ENCODE measurements at places on chromosomes 4 and X.

DNA sequence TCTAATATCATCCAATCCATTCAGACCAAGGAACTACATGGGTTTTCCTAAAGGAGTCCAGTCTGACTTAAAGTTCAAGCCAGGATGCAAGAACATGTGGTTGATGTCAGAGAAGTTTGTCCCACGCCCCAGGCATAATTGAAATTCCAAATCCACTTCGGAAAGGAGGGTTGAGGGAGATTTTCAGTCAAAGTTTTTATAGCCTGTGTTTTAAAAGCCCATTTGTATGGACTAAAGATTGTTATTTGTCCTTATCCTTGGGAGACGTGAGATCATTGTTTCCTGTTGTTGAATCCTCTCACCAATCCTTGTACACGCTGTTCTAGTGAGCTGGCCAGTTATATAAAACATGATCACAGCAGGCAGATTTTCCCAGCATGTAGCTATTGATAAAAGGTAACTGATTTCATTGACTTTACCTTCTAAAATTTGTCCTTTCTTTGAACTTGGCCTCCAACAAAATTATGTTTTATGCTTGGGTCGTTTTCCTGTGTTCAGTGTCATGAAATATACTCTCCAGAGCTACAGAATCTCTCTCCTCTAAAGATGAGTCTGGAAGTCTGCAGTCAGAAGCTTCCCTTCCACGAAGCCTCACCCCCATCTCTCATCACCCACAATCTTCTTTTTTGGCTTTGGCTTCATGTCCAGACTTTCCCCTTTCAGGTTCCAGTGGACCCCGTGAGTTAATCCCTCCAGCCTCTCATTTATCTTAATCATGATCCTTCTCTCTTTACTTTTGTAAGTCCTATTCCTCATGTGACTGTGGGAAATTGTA, 92.9 kb downstream of the ATP10D start:
- no peak for DNase-seq

DNA sequence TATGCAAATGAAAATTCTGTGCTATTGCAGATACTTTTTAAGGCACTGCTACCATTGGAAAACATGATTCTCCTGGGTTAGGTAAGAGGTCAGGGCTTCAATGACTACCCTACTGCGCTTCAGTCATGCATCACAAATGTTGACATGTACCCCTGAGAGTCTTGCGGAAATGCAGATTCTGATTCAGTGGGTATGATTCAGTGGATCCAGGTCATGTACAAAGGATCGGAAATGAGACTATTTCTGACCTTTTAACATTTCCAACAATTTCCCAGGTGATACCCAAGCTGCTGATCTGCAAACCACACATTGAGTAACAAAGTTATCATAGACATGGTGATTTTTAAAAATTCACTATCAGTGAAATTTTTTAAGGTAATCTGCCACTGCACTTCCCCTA, 62.6 kb downstream of the DDX53 start:
- no peak for DNase-seq

DNA sequence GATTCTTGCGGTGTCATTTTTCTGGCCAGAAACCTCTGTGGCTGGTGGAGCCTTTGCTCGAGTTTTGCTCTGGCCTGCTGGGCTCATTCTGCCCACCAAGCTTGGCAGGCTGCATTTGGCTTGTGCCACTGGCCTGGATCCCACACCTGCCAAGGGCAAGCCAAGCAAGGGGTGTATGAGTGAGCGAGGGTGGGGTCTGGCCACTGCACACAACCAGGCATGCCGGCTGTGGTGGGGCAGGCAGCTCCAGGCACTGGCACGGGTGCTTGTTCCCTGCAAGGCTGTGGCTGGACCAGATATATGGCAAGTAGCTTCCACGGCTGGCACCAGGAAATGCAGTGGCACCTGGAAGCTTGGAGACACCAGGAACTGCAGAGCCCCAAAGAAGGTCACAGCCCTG, 68.6 kb upstream of the PPP3CA start:
- no peak for DNase-seq

DNA sequence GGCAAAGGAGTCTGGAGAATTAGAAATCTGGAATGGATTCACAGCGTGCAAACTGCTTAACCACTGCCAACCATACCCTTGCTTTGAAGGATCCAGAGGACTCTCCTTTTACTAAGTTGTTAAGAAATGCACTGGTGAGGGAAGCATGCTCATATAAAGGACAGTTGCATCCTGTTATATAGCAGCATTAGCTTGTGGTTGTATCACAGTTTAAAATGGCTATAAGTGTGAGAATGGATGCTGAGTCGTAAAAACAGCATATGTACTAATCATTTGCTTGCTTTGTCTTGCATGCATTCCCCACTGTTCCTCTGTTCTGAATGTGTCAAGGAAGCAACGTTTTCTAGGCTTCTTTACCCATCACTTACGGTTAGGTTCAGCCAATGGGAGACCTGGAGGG, 101.1 kb downstream of the CXCL13 start:
- DNase-seq: no peak

DNA sequence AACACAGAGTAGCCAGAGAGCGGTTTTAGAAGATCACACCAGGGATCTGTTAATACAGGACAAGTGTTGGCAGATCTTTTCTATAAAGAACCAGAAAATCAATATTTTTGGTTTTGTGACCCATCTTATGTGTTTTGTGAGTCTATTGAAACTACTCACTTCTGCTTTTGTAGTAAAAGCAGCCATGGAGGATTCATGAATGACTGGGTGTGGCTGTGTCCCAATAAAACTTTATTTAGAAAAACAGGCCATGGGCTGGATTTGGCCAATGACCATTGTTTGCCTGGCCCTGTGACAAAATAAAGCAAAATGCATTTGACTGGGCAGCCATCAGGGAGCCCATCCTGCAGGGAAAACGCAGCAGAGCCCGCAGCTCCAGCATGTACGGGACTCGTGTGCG, 99.9 kb upstream of the ADRA2C start:
- DNase-seq: no peak

DNA sequence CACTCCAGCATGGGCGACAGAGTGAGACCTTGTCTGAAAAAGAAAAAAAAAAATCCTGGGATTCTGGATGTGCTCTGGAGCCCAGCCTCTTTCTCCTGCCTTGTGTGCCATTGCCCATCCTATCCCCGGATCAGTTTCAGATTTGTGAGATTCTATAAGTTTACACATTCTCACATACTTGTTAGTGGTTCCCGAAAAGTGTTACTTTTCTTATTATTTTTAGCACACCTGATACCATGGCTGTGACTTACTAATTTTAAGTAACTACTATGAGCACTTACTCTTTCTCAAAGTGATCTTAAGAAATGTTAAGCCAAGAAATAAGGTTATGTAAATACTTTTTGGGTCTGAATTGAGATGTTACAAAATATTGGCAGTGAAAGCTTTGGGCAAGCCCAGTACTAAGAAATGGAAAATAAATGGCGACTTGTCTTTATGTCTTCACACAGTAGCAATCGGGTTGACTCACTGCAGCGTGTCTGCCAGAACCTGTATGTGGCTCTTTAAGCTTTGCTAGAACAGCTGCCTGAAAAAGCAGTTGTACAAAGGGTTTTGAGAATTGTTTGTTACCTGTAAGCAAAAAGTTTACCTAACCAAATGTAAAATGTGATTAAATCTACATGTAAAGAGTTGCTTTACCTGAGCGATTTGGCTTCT, 118.7 kb downstream of the KLHL8 start:
- DNase-seq: no peak

DNA sequence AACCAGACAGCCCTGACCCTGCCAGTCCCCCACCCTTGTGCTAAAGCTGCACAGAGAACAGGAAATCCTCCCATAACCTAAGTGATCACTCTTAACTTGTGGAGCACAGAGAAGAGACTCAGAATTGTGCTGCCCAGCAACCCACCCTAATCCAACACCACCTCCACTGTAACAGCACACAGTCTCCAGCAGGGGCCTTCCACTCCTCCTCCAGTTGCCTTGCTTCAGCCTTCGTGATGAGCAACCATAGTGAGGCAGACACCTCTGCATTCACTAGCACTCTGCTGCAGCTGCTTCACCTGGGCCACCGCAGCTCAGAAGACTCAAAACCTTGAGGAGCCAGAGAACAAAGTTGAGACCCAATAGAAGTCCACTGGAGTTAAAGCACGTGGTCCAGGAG, 7.9 kb upstream of the UGT2B4 start:
- no peak for DNase-seq

DNA sequence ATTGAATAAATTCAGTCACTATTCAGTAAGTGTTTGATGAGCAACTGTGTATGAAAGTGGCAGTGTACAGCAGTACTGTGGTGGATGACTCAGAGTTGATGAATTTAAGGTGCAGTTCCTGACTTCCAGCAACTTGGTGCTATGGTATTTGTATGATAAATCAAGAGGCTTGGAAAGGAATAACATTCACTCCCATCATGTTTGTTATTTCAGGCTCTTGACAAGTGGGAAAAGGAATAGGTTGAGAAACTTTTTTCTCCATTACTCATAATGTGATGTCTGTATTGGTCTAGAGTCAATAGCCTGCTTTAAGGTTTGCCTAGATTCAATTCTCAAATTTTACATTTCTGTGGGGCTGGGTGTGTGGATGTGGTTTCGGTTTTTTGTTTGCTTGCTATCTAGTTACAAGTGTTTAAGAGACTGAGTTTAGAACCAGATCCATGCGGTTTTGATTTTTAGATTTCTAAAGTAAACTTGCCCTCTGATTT, 35.1 kb upstream of the CYP2U1 start:
- no peak for DNase-seq

- DNase-seq: peak; percentile 1
Measured at GRCh38 chrX:10722851-10723250, 102.5 kb upstream of the MID1 start.

- DNase-seq: no peak
Measured at GRCh38 chr4:6594826-6595355, 19.9 kb downstream of the MAN2B2 start.

DNA sequence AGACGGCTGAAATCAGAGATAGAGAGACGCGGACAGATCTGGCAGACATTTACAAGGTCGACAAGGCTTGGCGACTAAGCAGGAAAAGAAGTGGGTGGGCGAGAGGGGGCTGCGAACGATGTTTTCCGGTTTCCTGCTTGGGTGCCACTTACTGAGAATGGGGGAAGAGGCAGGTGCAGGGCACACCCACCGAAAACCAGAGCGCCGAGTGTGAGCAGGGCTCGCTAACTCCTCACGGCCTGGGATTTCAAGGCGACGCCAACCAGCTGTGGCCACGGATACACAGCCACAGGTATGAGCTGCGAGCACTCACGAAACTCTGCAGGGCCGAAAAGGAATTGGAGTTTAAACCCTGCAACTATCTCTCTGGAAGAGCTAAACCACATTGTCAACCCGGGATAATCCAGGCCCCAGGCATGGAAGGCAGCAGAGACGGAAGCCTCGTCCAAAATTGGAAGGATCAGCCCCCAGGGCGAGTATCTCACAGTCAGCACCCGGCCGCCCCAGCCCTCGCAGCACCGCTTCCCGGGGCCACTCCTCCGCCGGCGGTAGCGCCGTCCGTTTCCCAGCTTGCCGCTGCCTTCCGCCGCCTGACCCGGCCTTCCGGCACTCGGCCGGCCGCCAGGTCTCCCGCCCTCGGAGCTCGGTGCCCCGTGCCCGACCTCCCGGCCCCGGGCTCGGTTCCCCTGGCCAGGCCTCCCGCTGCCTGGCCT, 778 bp downstream of the CASP3 start:
- DNase-seq: peak; percentile 31

DNA sequence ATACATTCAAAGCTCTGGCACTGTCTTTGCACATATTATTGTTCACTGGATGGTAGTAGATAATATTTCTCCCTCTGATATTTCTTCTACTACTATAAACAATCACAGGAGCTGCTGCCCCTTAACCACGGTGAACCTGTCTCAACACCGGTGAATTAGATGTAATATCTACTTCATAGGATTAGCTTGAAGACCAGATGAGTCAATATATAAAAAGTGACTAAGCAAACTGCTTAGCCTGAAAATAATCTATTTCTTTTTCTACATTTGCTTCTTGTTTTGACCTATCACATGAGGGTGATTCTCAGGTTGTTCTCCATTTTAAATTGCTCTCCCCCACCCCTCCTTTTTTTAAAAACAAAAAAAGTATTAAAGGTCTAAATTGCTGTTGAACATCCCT, 645.5 kb downstream of the ANKRD50 start:
- DNase-seq: no peak

- no peak for DNase-seq
Measured at GRCh38 chr4:168877511-168878491, 132.3 kb downstream of the CBR4 start.

- no peak for DNase-seq
Measured at GRCh38 chr4:38323141-38323641, 340.8 kb upstream of the KLF3 start.

- DNase-seq: peak; percentile 84
Measured at GRCh38 chr4:1249148-1249730, 309 bp upstream of the CTBP1 start.

DNA sequence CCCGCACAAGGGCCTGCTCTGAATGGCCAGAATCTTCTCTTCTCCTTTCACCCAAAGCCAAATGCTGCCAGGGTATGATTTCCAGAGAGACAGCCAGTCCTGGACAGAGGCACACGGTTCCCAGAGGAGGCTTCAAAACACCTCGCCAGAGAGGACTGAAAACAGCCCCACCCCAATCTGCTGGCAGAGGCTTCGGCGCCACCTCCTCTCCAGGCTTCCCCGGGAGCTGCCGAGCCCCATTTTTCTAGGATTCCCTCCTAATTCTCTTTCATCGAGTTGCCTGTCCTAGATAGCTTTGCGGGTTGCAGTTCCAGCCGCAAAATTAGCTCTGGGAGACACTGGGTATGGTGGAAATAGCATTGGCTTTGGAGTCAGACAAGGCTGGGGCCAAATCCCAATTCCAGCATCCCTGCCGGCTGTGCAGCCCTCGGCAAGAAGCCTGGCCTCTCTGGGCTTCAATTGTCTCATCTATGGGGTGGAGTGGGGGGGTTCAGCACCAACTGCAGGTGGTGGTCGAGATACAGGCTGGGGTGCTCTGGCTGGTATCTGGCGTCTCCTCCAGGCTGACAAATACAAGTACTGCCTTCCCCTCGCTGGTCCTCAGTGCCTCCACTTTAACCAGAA, 22.6 kb downstream of the PPP2R2C start:
- DNase-seq: no peak

DNA sequence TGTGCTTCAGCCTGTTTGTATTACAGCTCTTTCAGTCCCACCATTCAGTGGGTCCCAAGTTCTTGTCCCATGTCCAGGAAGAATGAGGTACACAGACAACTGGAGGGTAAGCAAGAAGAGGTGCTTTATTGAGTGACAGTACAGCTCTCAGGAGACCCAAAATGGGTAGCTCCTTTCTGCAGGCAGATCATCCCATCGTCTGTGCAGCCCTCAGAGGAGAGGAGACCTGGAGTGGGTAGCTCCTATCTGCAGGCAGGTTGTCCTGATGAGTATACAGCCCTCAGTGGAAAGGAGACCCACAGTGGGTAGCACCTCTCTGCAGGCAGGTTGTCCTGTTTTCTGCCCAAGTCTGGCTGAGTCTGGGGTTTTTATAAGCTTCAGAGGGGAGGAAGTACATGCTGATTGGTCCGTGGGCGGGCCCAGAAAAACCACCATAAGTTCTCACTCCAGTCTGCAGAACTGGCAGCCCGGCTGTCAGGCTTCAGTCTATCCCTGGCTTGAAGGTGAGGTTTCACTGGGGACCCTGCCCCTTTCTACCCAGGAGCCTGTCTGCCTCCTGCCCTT, 18.0 kb downstream of the GRK4 start:
- no peak for DNase-seq

- no peak for DNase-seq
Measured at GRCh38 chr4:7608046-7608445, 173.3 kb upstream of the PSAPL1 start.
